ENCODE measurements at places on chromosomes 7 and 10.

- no peak for DNase-seq
Measured at GRCh38 chr7:127692200-127692599, 40.2 kb downstream of the SND1 start.

- no peak for DNase-seq
Measured at GRCh38 chr7:111867348-111867931, 305.1 kb upstream of the IMMP2L start.

GRCh38 chr10:13234172-13234571 is at the start of gene UCMA:
Gene UCMA (minus strand): TSS chr10:13234374. CDS start chr10:13234258, 116 bp downstream.
- no peak for DNase-seq

DNA sequence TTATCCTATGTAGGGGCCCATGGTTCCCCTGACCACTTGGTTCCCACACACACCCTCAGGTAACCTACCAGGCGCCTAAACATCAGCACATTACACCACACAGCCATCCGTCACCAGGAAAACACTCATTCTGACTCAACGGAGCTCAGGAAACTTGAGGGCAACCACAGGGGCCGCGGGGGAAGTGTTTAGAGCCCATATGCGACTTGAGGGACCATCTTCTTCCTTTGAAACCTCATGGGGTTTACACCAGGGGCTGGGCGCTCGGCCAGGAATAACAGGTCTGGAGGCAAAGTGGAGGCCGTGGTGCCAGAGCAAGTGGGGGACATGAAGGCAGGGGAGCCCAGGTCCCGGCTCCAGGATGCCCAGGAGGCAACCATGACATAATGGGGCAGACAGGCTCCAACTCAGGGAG is 1.5 kb downstream of the STX1A start:
- peak; percentile 69 for DNase-seq

- no peak for DNase-seq
Measured at GRCh38 chr10:49038711-49039110, 76.6 kb downstream of the VSTM4 start.

- DNase-seq = no peak
Measured at GRCh38 chr7:33650828-33651227, 254.5 kb upstream of the BMPER start.

DNA sequence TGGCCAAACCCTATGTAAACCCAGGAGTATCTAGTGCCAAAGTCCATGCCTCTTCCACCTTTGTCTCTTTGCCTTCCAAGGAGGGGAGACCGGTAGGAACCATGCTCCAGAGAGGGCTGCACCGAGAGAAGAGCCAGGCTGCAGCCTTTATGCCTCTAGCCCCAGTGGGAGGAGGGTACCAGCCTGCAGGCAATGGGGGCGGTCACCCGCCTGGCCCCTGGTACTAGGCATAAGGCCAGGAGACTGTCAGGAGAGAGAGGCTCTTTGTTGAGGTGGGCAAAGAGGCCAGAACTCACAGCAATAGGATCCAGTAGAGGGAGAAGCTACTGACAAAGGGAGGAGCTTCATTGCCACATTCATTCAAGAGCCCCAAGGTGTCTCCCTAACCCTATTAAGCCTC is 146.6 kb upstream of the PDE1C start:
- no peak for DNase-seq

DNA sequence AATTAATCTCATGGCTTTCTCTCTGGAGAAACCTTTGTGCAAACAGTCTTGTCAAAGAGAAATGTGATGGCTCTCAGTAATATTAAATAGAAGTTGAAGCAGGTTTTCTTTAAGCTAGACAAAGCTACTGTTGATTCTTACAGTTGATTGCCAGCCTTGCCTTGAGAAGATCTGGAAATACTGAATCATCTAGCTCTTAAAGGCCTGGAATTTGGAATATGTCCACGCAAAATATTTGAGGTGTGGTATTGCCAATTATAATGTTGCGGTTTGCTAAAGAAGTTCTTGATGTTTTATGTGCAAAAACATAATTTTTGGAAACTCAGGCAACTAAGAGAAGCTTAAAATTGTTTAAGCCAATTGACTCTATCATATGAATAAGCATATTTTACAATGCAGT is 371.9 kb downstream of the PHF14 start:
- no peak for DNase-seq
